Activated T-helper 1 cell treated with anti-CD3 and anti-CD28 coated beads, Interleukin-2, amount 50 U/mL, for 16 hours (primary cell): ENCODE measurements at places on chromosomes 7 and 10.

DNA sequence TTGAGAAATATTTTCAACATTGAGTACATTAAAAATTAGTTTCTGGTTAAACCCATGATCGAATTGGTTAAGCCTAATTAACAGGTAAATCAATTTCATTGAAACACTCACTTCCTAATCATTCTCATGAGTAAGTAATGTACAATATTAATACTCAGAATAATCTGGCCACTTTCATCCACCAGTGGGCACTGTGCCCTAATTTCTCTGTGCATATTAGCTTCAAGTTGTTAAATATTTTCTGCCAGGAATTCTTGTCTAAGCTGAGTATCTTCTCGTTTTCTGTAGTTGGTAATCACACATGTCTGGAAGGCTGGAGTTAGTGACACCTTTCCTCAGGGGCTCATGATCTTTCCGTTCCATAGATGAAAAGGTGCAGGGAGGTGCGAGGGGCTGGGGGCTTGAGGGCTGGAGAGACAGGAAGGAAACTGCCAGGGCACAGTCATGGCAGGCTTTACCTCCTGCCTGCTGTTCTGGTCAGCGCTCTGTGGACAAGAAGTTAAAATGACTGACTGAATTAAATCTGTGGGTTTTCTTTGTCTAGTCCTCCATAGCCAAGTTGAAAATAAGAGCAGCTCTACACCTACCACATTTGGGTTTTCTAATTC, 71.9 kb downstream of the WIPF3 start:
- no peak for DNase-seq

DNA sequence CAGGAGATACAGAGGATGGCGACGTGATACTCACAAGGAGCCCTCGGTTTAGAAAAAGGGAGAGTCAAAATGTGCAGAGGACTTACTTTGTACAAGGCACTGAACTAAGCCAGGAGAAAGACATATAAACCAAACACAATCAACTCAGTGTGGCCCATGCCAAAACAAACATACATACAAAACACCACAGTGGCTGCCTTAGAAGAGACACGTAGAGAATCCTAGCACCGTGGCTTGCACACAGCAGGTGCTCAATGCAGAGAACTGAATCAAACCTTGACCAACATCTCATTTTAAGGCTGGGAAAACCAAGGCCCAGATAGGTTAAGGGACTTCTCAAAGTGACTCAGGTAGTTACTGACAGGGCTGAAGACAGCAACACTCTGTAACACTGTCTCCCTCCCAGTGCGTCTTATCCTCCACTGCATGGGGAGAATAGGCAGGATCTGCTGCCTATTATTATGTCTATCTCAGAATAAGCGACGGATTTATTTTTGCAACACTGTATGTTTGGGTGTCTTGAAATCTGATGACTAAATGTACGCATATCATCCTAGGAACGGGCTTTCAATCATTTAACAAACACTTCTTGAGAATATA, 11.0 kb downstream of the SORBS1 start:
- DNase-seq, result no peak

- no peak for DNase-seq
Measured at GRCh38 chr7:118110178-118110925, 73.6 kb upstream of the LSM8 start.

DNA sequence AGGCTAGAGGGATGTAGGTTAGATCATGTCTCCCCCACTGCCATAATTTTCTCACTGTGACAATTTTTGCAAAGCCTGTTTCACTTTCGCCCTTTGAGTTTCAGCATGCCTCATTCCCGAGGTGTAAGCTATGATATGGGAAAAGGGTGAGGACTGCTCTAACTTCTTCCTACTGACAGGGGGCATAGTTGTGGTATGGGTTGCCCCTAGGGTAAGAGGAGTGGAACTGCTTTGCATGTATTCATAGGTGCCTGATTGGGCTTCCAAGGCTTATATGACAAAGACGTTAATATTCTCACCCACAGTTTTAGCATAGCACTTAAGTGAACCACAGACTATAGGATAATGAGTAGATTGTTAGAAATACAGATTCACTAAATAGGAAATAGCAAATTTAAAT, 148.7 kb downstream of the BBS9 start:
- DNase-seq, result no peak

DNA sequence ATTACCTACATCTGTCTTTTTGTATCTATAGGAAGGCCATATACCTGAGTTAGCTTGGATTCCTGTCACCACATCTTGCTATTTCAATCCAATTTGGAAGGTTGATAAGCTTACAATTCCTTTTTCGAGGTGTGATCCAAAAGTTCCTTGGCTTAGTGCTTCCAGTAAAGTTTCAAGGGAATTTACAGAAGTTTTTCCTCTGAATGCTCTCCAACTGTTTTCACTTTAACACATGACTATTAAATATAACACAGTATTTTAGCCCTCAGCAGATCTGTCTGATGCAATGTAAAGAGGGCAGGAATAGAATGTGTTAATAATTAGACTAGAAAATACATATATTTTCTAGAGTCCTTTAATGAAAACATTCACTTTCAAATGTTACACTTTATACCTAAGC, 171.4 kb downstream of the DKK1 start:
- no peak for DNase-seq

DNA sequence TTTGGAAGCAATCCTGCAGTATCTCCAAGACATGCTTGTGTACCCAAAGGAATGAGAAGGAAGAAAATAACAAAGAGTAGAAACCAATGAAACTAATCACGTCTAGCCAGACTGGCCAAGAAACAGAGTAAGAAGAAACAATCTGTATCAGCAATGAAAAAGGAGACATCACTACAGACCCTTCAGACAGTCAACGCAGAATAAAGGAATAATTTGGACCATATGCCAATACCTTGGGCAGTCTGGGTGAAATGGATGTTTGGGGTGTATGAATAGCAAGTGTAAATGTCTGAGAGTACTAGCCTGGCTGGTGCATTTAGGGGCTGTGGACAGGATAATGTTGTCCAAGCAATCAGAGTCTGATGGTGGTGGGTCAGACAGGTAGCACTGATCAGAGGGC, 61.1 kb downstream of the SLC29A4 start:
- DNase-seq, result no peak

- no peak for DNase-seq
Measured at GRCh38 chr10:113720386-113720785, 31.1 kb upstream of the PLEKHS1 start.

DNA sequence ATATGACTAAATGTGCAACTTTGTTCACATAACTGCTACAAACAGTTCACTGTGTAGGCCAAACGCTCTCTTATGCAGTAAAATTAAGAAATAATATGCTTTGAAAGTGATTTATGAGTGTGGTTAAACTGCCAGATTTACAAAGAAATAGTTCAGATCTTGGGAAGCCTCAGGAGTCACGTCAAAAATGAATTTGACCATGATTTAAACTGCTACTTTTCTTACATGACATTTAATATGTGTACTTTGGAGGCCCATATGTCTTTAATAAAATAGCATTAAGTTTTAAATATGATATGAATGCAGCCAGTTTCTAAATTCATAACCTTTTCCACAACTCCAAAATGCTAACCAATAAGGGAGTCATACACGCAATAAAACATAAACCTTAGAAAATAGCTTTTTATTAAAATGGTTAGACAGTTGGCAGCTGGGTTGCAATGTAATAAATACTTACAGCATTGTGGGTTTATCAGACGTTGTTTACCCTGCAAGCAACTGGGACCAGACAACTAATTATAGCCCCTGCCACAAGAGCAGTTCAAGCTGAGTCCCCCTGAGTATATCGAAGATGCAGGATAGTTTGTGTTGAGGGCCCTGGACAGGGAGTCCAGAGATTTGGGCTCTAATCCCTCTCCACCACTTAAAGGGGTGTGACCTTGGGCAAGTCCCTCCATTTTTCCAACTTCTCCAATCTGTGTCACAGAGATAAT, 640.4 kb downstream of the LRMDA start:
- DNase-seq, result no peak

DNA sequence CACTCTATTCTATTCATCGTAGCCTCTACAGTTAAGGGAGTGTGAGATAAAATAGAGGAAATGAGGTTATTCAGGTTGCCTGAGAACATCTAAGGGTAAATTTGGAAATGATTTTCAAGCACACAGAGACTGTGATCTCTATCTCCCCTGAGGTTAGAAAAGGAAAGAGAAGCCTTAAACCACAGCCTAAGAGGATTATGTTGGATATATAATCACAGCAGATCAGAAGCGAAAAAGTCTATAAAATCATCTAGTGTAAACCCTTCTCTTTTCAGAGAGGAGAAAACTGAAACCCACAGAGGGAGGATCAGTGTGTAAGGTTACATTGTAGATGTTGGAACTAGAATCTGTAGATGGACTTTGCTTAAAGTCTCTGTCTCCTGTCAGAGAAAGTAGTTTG, 90.6 kb upstream of the SEMA3E start:
- DNase-seq, result no peak

DNA sequence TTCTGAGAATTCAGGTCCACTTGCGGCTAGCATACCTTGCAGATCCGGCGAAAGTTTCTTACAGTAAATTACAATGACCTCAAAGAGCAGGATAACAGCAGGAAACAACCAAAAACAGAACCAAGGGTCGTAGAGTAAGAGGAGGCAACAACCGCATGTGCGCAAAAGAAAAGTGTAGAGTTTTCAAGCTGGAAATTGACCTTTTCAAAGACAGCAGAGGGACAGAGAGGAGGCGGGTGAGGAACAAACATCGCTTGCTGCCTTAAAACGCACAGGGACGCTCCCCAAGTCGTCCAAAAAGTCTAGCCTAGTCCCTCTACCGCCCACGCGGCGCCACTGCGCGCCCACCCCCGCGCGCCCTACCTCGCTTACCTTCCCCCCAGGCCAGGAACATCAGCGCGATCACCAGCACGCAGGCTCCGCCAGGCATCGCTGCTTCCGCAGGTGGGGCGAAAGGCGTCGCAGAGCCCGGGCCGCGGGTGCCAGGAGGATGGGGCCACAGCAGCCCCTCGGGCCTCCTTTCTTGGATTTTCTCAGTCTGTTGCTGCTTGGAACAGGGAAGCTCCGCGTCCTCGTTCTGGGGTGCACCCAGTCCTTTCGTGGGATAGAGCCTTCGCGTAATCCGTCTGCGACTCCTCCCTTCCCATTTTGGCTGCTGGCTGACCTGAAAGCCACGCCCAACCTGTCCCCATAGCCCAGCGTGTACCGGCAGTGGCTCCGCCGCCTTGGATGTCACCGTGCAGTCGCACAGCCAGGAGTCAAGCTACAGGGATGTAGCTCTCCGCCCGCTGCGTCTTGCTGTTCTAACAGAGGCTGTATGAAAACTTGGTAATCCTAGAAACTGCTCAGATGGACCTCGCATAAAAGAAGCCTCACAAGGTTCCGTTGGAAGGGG, at the start of gene VWDE:
TSS of gene VWDE (minus strand) at position 579 of the 895 bp plus-strand sequence. CDS start at position 430, 149 bp downstream.
- peak; percentile 21 for DNase-seq

GRCh38 chr10:34323192-34323591, 491.9 kb downstream of the PARD3 start:
- DNase-seq, result no peak

DNA sequence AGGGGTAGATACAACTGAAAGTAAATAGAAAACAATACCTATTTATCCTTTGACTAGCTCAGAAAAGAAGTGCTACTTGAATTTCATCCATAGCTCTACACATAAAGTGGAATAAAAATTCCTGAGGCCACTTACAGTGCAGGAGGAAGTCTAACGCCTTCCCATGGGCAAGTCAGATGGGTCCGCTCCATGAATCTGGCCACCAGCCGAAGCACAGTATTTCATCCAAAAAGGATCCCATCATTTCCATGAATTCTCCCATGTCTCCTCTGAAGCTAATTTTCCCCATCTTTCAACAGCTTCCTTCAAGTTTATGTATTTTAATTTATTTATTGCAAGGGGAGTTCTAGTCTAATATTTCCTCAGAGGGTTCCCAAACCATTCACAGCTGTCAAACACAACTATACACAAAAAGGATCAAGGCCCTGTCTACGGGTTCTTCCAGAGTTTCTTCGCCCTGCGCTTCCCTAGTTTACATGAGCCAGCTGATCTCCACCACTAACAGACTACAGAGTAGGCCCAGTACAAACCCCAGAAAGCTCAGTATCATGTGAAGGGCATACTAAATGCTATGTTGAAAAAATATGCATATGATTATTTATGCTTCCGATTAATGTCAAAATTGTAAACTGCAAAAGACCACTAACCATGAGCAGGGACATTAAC, 184.7 kb downstream of the DOCK4 start:
- DNase-seq, result no peak

DNA sequence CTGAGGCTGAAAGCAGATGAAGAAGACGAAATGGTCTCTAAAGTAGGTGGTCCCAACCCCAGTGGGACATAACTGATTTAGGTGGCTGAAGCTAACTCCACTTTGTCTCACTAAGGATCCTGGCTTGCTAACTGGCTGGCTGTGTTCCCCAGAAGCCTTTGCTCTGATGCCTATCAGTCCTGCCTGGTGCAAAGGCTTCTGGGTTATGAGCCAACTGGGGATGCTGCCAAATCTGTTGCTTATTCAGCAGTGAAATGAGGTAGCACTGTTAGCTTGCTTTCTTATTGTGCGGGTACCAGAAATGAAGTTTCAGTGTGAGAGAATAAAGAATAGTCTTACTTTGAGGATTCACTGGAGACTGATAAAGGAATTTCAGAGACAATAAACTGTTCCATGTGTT, 18.1 kb downstream of the PRKG1 start:
- DNase-seq, result no peak

DNA sequence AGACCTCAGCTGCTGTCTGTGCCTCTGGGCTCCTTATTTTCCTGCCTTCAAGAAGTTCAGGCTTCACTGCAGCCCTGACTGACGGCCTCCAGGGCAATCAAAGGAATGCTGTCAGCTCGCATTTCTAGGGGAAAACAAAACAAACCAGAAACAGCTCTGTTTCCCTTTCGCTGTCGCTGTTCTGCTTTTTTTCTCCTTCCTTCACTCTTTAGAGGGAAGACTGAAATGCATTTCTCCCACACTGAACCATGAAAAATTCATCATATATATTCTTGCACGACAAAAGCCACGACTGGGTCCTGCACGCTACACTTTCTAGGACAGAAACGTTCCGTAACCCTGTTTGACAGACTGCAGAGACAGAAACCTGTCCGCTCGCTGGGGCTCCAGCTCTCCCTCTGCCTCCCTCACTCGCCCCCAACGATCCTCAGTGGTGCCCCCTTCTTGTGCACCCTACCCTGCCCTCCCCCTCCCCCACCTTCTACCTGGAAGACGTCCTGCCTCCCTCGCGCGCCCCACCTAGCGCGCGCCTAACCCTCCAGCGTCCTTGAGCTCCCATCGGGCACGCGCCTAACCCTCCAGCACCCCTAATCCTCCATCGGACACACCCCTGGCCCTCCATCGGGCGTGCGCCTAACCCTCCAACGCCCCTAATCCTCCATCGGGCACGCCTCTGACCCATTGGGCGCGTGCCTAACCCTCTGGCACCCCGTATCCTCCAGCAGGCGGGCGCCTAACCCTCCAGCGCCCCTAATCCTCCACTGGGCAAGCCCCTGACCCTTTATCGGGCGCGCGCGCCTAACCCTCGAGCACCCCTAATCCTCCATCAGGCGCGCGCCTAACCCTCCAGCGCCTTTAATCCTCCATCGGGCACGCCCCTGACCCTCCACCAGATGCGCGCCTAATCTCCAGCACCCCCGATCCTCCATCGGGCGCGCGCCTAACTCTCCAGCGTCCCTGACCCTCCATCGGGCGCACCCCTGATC, 37.1 kb downstream of the SVOPL start:
- DNase-seq, result no peak

DNA sequence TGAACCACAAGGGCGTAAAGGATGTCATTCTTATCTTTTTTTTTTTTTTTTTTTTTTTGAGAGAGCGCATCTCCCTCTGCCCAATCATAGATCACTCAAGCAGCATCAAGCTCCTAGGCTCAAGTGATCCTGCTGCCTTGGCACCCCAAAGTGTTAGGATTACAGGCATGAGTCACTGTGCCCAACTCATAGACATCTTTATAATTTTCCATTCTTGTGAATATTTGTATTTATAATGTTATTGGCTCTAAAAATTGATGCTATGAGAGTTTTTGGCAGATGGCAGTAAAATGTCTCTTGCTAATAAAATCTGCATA, 128.7 kb downstream of the AKR1D1 start:
- DNase-seq, result no peak
